ENCODE measurements at places on chromosomes 2 and 18. TPM values are rescaled to one million over a fixed set of nuclear protein-coding genes. Genes with fewer than 3 reads are reported as not detected.

The NT5C1B gene
- not detected for total RNA-seq

The TOGARAM2 gene
- total RNA-seq = 0.31 TPM

The LONRF2 gene
- 3.6 TPM for total RNA-seq

The CSRNP3 gene
- total RNA-seq = 6.4 TPM

The TFCP2L1 gene
- total RNA-seq = 15.7 TPM

The ASAP2 gene
- total RNA-seq = 42.1 TPM

The ABCG5 gene
- total RNA-seq = not detected

The CYBRD1 gene
- total RNA-seq = 60.7 TPM

The RAX gene
- total RNA-seq = not detected

DNA sequence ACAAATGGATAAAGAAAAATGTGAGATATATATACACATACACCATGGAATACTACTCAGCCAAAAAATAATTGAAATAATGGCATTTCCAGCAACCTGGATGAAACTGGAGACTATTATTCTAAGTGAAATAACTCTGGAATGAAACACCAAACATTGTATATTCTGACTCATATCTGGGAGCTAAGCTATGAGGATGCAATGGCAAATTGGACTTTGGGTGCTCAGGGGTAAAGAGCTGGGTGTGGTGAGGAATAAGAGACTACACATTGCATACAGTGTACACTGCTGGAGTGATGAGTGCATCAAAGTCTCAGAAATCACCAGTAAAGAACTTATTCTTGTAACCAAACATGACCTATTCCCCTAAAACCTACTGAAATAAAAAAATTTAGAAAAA, 636.0 kb upstream of the LRATD1 start:
- no peak for DNase-seq

DNA sequence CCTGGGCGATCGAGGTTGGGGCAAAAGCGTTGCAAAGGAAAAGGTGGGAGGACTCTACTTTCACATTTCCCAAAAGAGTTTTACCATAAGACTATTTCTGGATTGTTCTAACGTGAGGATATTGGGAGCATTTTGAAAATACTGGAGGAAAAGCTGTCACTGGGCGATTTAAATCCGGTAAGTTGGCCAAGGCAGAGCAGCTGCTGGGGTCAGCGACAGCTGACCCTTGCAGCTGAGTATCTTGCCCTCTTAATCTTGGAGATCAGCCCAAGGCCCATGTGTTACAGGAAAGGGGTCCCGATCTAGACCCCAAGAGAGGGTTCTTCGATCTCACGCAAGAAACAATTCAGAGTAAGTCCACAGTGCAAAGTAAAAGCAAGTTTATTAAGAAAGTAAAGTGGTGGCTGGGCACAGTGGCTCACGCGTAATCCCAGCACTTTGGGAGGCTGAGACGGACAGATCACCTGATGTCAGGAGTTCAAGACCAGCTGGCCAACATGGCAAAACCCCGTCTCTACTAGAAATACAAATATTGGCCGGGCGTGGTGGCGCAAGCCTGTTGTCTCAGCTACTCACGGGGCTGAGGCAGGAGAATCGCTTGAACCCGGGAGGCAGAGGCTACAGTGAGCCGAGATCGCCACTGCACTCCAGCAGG, 964 bp upstream of the ST3GAL5 start:
- peak; percentile 52 for DNase-seq

- DNase-seq = no peak
Measured at GRCh38 chr2:127075821-127076220, 31.1 kb downstream of the BIN1 start.

- no peak for DNase-seq
Measured at GRCh38 chr2:222358876-222359275, 60.1 kb upstream of the PAX3 start.

- DNase-seq = no peak
Measured at GRCh38 chr2:107775791-107776190, 50.9 kb upstream of the RGPD4 start.

DNA sequence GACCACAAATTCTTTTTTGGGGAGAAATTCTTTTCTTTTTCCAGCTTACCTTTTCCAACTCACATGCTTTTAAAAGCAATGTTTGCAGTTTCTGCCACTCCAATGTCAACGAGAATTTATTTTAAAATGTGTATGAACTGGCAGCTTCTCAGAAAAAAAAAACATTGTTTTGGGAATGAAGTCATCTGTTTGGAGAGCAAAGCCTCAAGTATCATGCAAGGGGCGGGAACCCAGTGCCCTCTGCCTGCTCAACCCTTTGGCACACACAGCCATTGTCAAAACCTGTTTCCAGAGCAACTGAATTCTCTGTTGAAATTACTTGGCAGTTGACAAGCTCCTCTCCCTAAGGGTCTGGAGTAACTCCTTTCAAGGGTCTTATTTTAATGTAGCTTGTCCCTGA, 128.5 kb downstream of the QPCT start:
- no peak for DNase-seq

DNA sequence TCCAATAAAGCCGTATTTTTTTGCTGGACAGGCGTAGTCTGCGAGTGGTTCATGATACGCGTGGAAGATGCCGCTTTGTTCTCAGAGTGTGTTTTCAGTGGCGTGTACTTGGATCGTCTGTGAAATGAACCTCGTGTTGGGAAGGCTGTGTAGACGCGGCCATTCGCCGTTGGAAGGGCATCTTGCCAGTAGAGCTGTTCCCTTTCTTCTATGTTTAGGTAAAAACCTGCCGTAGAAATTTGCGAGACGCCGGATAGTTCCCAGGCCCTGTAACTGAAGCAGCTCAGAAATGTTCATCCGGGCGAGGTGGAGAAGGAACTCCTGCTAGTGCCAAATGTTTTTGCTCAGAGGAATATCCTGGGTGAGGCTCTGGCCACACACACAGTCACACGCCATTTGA, 133.6 kb downstream of the NFATC1 start:
- DNase-seq = no peak

DNA sequence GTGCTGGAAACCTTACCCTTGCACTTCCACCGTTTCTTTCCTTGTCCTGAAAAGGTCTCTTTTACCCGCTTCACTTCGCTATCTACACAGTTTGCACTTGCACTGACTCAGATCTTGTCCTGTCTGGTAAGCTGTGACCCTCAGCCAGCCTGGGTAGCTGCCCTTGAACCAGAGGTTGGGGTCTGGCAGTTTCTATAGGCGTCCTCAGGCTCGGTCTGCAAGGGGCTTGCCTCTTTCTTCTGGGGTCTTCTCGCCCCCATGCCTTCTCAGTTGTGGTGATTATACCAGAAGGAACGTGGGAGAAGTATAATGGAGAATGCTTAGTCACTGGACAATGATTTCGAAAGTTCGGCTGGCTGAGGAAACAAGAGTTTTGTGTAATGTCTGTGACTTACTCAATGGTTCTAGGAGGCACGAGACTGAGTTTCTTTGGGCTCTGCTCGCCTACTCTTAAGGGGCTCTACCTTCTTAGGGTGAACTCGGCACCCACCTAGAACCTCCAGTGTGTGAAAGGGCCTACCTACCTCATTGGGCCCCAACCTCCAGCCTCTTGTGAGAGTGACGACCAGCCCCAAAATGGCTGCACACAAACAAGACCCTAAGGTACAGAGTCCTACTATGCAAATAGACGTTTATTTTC, 6.9 kb upstream of the STAT1 start:
- no peak for DNase-seq

GRCh38 chr2:43194121-43194869, 32.1 kb downstream of the ZFP36L2 start:
- DNase-seq = peak; percentile 64

- DNase-seq = no peak
Measured at GRCh38 chr2:181051861-181052522, 71.6 kb downstream of the UBE2E3 start.

GRCh38 chr2:63301481-63301880, 250.9 kb downstream of the OTX1 start:
- no peak for DNase-seq

GRCh38 chr2:32168513-32168912, 2.8 kb downstream of the SLC30A6 start:
- DNase-seq = no peak

DNA sequence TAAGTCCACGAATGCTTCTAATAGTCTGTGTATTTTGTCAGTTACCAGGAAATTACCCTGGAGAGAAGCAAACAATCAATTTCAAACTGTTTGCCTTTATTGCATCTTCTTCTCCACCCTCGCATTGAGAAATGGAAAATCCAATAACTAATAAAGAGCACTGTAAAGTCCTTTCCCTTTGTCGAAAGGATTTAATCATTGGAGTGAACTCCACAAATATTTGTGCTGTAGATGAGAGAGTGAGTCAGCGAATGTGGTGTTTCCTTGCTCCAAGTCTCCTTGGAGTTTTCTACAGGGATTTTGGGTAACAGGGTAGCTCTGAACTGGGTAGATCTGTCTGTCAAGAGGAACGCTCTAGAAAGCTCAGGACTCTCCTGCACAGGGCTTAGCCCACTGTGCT, 240.2 kb downstream of the KCNS3 start:
- no peak for DNase-seq

- DNase-seq = no peak
Measured at GRCh38 chr2:152445791-152446201, 110.8 kb downstream of the FMNL2 start.

- DNase-seq = no peak
Measured at GRCh38 chr18:32802591-32803451, 30.0 kb upstream of the KLHL14 start.

Data from ureter (tissue), 1 donor.